ENCODE measurements at places on chromosomes 5 and 9.
A peak's percentile ranks its signal among the peaks of the same experiment; 100 is the strongest.

DNA sequence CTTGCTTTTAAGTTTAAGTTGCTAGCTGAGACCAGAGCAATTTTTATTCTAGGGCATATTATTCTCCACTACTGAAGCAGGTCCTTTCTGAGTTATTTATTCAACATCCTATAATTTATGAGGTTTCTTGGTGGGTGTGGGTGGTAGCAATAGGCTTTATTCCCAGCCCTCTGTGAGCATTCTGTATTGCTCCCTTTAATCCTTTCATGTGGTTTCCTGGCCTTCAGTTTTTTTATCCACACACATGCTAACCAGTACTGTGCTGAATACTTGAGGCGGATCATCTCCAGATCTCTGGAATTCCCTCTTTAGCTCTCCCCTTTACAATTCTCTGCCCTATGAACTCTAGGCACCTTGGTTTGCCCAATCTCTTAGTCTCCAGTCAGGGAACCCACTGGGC lies 91.8 kb upstream of the GLRA1 start:
- no peak for DNase-seq

- DNase-seq, result no peak
Observed at GRCh38 chr9:115882911-115883310, 270.7 kb upstream of the PAPPA start.

DNA sequence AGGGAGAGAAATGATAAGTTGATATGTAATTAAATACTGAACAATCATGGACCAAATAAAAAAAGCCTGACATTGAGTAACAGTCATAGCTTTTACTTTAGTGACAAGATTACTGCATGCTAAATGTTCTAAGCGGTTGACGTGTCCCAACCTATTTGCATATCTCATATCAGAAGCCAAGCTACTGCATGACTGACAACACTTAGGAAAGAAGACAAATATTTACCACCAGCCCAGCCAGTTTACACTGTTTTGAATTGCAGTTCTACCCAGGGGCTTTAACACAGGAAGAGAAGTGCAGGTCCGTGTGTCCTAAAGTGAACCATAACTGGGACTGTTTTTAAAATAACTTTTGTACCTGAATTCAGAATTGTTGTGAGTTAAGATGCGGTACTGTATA lies 219.9 kb downstream of the PRDM9 start:
- DNase-seq, result no peak

- DNase-seq, result peak; percentile 63
Observed at GRCh38 chr9:34663303-34663605, 797 bp upstream of the CCL27 start.

DNA sequence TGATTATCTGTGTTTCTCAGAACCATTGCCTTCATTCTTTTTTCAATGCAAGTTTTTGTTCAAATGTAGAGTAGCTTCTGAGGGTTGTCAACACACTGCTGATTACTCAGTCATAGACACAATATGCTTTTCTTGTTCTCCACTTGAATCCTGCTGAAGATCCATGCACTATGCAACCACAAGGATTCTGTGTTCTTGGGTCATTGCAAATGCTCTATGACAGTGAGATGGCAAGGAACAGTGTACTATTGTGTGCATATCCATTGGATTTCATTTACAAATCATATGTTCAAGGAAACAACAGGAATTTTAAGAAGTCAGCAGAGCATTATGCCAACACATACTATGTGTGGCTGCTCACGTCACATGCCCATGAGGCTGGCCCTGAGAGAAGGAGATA lies 1590.2 kb downstream of the EFNA5 start:
- DNase-seq, result no peak

DNA sequence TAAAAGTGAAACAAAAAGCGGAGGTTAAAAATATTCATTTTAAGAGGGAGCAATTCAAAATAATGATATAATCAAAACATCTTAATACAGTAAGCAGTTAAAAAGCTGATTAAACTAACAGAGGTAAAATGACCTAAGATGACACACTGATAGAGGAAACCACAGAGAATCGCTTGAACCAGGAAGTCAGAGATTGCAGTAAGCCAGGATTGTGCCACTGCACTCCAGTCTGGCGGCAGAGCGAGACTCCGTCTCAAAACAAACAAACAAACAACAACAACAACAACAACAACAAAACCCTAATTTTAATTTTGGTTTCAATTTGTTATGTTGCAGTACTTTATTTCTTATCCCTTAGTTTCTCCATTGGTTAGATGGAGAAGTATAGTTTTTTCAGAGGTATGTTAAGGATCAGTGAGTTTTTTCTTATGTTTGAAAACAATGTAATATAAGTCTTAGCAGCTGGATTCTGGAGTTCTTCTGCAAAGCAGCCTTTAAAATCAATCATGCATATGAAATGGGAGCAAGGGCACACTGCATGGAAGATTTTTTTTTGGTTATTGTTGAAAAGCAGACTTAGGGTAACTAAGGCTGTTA lies 58.5 kb downstream of the MLANA start:
- peak; percentile 50 for DNase-seq

DNA sequence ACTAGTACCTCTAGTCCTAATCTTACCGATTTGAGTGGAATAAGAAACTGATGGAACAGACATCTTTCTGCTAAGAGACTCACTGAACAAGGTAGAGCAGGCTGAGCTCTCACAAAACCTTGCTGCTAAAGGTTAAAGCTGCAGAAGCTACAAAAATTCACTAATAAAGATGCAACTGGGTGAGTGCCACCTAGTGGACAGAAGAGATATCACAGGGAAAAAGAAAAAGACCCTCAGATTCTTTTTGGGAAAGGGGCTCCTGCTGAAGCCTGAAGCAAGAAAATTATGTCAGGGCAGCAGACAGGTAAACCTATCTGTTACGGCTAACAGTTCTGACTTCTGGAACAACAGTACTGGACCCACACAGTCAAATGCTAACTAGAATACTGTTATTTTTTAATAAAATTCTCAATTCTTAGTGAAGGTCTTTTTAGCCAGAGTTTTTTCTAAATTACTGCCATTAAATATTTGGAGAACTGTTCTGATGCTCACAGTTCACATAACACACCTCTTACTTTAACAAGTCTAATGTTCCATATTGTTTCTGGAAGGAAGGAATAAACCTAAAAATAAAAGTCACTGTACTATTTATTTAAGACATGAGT lies 51.2 kb downstream of the DIAPH1 start:
- peak; percentile 26 for DNase-seq

Measured in CD4-positive, alpha-beta memory T cell (primary cell).